ENCODE measurements at places on chromosomes 6 and 20. TPM values are rescaled to one million over a fixed set of nuclear protein-coding genes. Genes with fewer than 3 reads are reported as not detected.

GSTA3 gene
- not detected for total RNA-seq

TRPC4AP gene
- 82.3 TPM for total RNA-seq

C20orf96 gene
- total RNA-seq: 2.0 TPM

C6orf58 gene
- 0.19 TPM for total RNA-seq

CPNE1 gene
- 170 TPM for total RNA-seq

ECHDC1 gene
- 82.8 TPM for total RNA-seq

MAP3K7 gene
- total RNA-seq: 28.8 TPM

BCAS1 gene
- total RNA-seq: 0.19 TPM

MTHFD1L gene
- 72.9 TPM for total RNA-seq

ADGRF4 gene
- total RNA-seq: 0.28 TPM

FAXC gene
- total RNA-seq: 0.77 TPM

CD109 gene
- total RNA-seq: 5.8 TPM

ZBTB46 gene
- 4.8 TPM for total RNA-seq

NCOA5 gene
- total RNA-seq: 15.7 TPM

PRICKLE4 gene
- total RNA-seq: 0.19 TPM

VGLL2 gene
- not detected for total RNA-seq

MOXD1 gene
- 135 TPM for total RNA-seq

VSTM2L gene
- 3.7 TPM for total RNA-seq

VSX1 gene
- total RNA-seq: not detected

CCN6 gene
- total RNA-seq: not detected

BANF2 gene
- total RNA-seq: not detected

FKBP5 gene
- 3.9 TPM for total RNA-seq

ATP6V1G2 gene
- total RNA-seq: 5.1 TPM

ZNF133 gene
- 19.2 TPM for total RNA-seq

TPX2 gene
- total RNA-seq: 86.1 TPM

SEMG1 gene
- total RNA-seq: not detected

HLA-DRB1 gene
- total RNA-seq: 3.7 TPM

LINC00237 gene
- not detected for total RNA-seq

APOM gene
- total RNA-seq: 0.28 TPM

REM1 gene
- 0.19 TPM for total RNA-seq

ZBTB9 gene
- 7.1 TPM for total RNA-seq

TNFRSF6B gene
- 8.7 TPM for total RNA-seq

TRERF1 gene
- 2.9 TPM for total RNA-seq

HNF4A gene
- total RNA-seq: 0.19 TPM

HLA-DOB gene
- total RNA-seq: under 0.01 TPM

BHLHE23 gene
- not detected for total RNA-seq

PNPLA1 gene
- not detected for total RNA-seq

RAD21L1 gene
- not detected for total RNA-seq

DSP gene
- 27.3 TPM for total RNA-seq

MLN gene
- not detected for total RNA-seq

NMBR gene
- total RNA-seq: 0.28 TPM

VARS1 gene
- total RNA-seq: 91.3 TPM

LTB gene
- 0.28 TPM for total RNA-seq

SPAG4 gene
- 36.1 TPM for total RNA-seq

OR2H1 gene
- not detected for total RNA-seq
